ENCODE measurements at places on chromosomes 3 and 15. TPM values are rescaled to one million over a fixed set of nuclear protein-coding genes. Genes with fewer than 3 reads are reported as not detected.

- no peaks in the 10 kb centered on the region for H3K27me3 ChIP-seq
- H3K36me3 ChIP-seq: no peaks in the 10 kb centered on the region
- DNase-seq: peak; percentile 48
- H3K4me3 ChIP-seq: no peak overlapping the region
Measured at GRCh38 chr3:140834266-140835037, 107.2 kb upstream of the SLC25A36 start.

GRCh38 chr3:70999730-71000129 lies 583.8 kb downstream of the FOXP1 start:
- H3K36me3 ChIP-seq: no peaks in the 10 kb centered on the region
- no peak for DNase-seq
- no peak overlapping the region for H3K27ac ChIP-seq
- H3K4me3 ChIP-seq: no peak overlapping the region

- no peaks in the 10 kb centered on the region for H3K27me3 ChIP-seq
- no peaks in the 10 kb centered on the region for H3K36me3 ChIP-seq
- no peak for DNase-seq
- H3K4me3 ChIP-seq: no peak overlapping the region
Measured at GRCh38 chr3:127194601-127195187, 1.8 kb downstream of the PRR23E start.

Gene IL5RA
- total RNA-seq: not detected

Gene SMAD3
- total RNA-seq: 9.6 TPM

Gene CYFIP1
- total RNA-seq: 134 TPM
